Cardiac muscle cell (in vitro differentiated cells and primary cell): ENCODE measurements at places on chromosomes 1 and 21. TPM values are rescaled to one million over a fixed set of nuclear protein-coding genes. Genes with fewer than 3 reads are reported as not detected.

GRCh38 chr1:184930645-184931044 is 43.7 kb downstream of the NIBAN1 start:
- H3K27me3 ChIP-seq: no peaks in the 10 kb centered on the region
- H3K4me1 ChIP-seq: no peaks in the 10 kb centered on the region
- no peak for DNase-seq
- no peak overlapping the region for H3K27ac ChIP-seq
- no peaks in the 10 kb centered on the region for H3K36me3 ChIP-seq

GRCh38 chr1:31718327-31718897 is 14.6 kb upstream of the COL16A1 start:
- no peak for DNase-seq
- no peak overlapping the region for H3K4me3 ChIP-seq
- no peaks in the 10 kb centered on the region for H3K27me3 ChIP-seq
- H3K4me1 ChIP-seq: peaks cover 10% of the 10 kb centered on the region
- no peaks in the 10 kb centered on the region for H3K36me3 ChIP-seq

GRCh38 chr1:31013187-31013864 is 52.2 kb downstream of the PUM1 start:
- H3K4me1 ChIP-seq: peaks cover 11% of the 10 kb centered on the region
- peaks cover 4% of the 10 kb centered on the region for H3K36me3 ChIP-seq
- peak; percentile 42 for DNase-seq
- H3K4me3 ChIP-seq: no peak overlapping the region
- no peaks in the 10 kb centered on the region for H3K27me3 ChIP-seq

Gene OVAAL
- total RNA-seq: 0.21 and 1.1 TPM in 2 replicates

Gene SAMD13
- 1.7 and 2.5 TPM in 2 replicates for total RNA-seq

Gene CD5L
- not detected in 2 replicates for total RNA-seq

DNA sequence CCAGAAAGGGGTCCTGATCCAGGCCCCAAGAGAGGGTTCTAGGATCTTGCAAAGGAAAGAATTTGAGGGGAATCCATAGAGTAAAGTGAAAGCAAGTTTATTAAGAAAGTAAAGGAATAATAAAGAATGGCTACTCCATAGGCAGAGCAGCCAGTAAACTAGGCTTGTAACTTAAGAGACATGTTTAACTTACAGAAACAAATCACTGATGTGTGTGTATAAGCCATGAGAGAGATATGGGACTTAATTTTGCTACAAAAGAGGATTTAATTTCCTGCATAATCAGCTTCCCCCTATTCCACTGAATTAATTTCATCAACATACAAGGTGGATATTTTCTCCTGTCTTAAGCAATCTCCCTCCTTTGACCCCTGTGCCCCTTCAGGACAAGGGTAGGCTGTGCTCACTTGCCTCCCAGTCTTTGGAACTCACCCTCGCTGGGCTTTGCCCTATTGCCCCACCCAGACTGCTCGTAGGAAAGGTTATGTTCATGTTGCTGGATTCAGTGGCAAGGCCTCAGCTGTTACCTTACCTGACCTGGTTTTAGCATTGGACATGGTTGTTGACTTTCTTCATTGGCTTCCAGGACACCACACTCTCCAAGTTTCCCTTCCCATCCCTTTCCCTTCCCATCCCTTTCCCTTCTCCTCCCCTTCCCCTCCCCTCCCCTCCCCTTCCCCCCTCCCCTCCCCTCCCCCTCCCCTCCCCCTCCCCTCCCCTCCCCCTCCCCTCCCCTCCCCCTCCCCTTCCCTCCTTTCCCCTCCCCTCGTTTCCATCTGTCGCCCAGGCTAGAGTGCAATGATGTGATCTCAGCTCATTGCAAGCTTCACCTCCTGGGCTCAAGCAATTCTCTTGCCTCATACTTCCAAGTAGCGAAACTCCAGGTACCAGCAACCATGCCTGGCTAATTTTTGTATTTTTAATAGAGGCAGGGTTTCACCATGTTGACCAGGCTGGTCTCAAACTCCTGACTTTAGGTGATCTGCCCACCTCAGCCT is 44.6 kb downstream of the TBCE start:
- H3K4me3 ChIP-seq: no peak overlapping the region

Gene S100A7A
- not detected in 2 replicates for total RNA-seq

Gene AGT
- total RNA-seq: 16.3 and 16.6 TPM in 2 replicates

Gene TRNP1
- total RNA-seq: 61.7 and 63.7 TPM in 2 replicates

DNA sequence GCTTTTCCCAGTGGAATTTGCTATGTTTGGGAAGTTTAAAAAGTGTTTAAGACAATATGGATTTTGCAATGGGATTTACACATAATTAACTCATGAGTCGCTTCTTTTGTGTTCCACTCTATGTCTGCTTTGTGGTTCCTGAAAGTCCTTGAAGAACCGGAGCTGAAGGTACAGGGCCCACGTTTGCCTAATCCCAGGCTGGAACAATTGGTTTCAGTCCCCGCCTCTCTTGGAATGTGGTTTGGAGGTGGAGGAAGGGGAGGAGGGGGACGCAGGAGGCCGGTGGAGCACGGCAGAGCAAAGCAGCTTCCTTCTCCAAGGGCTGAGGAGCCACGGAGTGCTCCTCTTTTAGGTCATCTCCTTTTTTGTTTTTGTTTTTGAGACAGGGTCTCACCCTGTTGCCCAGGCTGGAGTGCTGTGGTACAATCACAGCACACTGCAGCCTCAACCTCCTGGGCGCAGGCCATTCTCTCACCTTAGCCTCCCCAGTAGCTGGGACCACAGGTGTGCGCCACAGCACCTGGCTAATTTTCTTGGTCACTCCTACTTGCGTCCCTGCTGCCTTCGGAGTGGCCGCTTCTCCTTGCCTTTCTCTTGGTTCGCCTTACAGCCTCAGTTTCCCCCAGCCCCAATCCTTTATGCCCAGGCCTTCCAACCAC is 129.5 kb upstream of the ERRFI1 start:
- no peak overlapping the region for H3K4me3 ChIP-seq
- peak; percentile 65 for DNase-seq
- H3K27me3 ChIP-seq: no peaks in the 10 kb centered on the region
- no peaks in the 10 kb centered on the region for H3K36me3 ChIP-seq

GRCh38 chr1:232477728-232478127 is 152.2 kb downstream of the SIPA1L2 start:
- no peak overlapping the region for H3K4me3 ChIP-seq
- peak; percentile 87 for DNase-seq
- H3K27me3 ChIP-seq: no peaks in the 10 kb centered on the region
- peaks cover 32% of the 10 kb centered on the region for H3K4me1 ChIP-seq
- peaks cover 41% of the 10 kb centered on the region for H3K36me3 ChIP-seq
- H3K27ac ChIP-seq: peak overlapping the region; percentile 21

- H3K36me3 ChIP-seq: no peaks in the 10 kb centered on the region
- no peaks in the 10 kb centered on the region for H3K27me3 ChIP-seq
- H3K4me3 ChIP-seq: no peak overlapping the region
- no peak for DNase-seq
- H3K27ac ChIP-seq: no peak overlapping the region
These were observed 30.5 kb upstream of the NTNG1 start for GRCh38 chr1:107110326-107110725.

- no peak overlapping the region for H3K27ac ChIP-seq
- no peaks in the 10 kb centered on the region for H3K27me3 ChIP-seq
- peak; percentile 98 for DNase-seq
- no peaks in the 10 kb centered on the region for H3K36me3 ChIP-seq
These were observed 166.9 kb downstream of the IER5 start for GRCh38 chr1:181255270-181255929.

GRCh38 chr1:233033361-233033760 is 83.0 kb downstream of the NTPCR start:
- no peaks in the 10 kb centered on the region for H3K27me3 ChIP-seq
- H3K27ac ChIP-seq: no peak overlapping the region
- no peak overlapping the region for H3K4me3 ChIP-seq

Gene PI4KB
- total RNA-seq: 35.7 and 53.5 TPM in 2 replicates

Gene RBP7
- 0.86 and 0.92 TPM in 2 replicates for total RNA-seq

DNA sequence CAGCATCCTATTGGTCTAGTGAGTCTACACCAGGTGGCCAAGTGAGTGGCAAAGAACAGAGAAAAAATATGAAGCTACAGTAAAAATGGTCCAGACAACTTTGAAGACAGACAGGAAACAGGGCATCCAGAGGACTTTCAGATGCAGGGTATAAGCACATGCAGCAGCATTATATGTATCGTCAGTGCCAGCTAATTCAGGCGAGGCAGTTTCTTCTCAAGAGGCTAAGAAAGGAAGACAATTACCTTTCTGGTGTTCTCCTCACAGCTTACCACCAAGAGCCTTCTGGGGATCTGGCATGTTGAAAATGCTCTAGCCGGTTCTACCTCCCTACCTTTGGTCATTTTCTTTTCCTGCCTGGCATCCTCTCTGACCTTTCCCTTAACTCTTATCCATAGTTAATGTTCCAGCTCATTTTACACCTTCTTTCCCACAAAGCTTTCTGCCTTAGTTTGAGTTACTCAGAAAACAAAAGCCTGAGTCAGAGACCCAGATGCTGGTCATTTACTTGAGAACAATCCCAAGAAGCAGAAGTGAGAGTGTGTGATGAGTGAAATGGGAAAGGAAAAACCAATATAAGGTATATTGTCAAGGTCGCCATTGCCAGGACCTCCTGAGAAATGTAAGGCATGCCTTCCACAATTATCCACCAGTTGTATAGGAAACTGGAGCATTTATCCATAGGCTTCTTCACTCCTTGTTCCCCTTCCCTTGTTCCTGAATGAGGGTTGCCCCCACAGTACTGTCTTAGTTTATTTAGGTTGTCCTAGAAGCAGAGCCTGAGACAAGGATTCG is 444.1 kb downstream of the PLPP3 start:
- H3K4me1 ChIP-seq: peaks cover 5% of the 10 kb centered on the region
- no peak for DNase-seq
- no peak overlapping the region for H3K4me3 ChIP-seq
- H3K36me3 ChIP-seq: no peaks in the 10 kb centered on the region
- no peaks in the 10 kb centered on the region for H3K27me3 ChIP-seq

Gene SLC9C2
- 0.25 TPM in 1 of 2 replicates, not detected in the other for total RNA-seq

Gene LAD1
- total RNA-seq: 8.4 and 12.6 TPM in 2 replicates
